ENCODE measurements at places on chromosomes 16 and 17.

- DNase-seq: no peak
Observed at GRCh38 chr16:10831894-10832886, 13.6 kb upstream of the TVP23A start.

DNA sequence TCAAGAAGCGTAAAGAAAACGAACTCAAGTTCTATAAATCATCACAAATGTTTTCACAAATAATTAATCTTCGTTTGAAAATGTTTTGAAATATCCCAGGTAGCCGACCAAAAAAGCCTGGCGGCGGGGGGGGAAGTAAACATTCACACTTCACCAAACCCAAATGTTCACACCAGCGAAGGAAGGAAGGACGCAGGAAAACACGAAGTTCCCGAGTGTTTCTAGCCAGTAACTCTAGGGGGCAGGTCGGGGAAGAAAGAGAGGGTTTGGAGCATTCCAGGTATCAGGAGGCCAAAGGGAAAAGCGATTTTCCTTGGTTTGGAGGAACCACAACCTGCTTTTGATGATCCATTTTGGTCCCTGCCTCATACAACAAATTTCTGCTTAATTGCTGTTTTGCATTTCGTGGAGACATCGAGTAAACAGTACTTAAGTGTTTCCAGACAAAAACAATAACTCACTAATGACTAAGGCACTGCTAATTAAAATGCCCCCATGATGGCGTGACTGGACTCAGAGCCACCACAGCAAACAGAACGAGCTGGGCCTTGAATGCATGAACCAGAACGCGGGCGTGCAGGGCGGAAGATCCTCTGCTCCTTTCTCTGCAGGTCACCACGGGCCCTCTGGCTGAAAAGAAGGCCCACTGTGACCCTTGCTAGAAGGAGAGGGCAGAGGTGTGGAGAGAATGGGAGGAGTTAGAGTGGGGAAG lies 16.6 kb downstream of the ZFHX3 start:
- no peak for DNase-seq

DNA sequence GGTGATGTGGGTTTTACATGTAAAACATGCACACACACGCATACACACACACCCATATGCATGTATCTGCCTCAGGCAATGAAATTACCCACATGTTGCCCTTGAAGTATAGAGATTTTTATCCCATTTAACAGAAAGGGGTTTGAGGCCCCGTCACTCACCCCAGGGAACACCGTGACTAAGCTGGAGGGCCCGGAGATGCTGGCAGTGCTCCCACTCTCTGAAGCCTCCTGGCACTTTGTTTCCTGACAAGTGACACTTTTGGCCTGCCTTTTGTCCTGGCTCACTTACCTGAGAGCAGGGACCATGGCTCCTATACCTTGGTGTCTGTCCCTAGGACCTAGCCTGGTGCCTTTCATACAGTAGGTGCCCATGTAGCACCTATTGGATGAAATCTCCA lies 50.0 kb upstream of the TNRC6C start:
- DNase-seq: no peak

GRCh38 chr17:10294180-10294579 lies 78.6 kb downstream of the MYH13 start:
- DNase-seq: no peak

GRCh38 chr16:52022980-52023379 lies 524.0 kb downstream of the TOX3 start:
- DNase-seq: no peak

- no peak for DNase-seq
Observed at GRCh38 chr17:44733753-44734152, 25.0 kb upstream of the ADAM11 start.

DNA sequence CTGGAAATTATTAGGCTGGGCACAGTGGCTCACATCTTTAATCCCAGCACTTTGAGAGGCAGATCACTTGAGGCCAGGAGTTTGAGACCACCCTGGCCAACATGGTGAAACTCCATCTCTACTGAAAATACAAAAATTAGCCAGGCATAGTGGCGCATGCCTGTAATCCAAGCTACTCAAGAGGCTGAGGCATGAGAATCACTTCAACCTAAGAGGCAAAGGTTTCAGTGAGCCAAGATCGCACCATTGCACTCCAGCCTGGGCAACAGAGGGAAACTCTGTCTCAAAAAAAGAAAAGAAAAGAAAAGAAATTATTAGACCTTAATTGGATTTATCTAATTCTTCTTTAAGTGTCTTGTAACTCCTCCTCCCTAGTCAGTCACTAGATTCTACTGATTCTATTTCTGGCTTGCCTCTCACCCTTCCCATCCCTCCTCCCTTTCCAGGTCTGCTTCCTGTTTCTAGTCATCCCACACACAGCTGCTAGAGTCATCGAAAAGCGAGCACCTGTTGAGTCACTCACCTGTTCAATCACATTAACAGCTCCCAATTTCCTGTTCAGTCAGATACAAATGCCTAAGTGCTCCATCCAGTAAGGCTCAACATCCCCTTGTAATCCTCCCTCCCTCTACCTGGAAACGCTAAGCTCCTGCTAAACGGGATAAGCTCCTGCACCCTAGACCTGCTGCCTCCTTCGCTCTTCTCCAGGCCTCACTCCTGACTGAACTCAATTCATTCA lies 34.6 kb downstream of the ERN1 start:
- DNase-seq: peak; percentile 33

DNA sequence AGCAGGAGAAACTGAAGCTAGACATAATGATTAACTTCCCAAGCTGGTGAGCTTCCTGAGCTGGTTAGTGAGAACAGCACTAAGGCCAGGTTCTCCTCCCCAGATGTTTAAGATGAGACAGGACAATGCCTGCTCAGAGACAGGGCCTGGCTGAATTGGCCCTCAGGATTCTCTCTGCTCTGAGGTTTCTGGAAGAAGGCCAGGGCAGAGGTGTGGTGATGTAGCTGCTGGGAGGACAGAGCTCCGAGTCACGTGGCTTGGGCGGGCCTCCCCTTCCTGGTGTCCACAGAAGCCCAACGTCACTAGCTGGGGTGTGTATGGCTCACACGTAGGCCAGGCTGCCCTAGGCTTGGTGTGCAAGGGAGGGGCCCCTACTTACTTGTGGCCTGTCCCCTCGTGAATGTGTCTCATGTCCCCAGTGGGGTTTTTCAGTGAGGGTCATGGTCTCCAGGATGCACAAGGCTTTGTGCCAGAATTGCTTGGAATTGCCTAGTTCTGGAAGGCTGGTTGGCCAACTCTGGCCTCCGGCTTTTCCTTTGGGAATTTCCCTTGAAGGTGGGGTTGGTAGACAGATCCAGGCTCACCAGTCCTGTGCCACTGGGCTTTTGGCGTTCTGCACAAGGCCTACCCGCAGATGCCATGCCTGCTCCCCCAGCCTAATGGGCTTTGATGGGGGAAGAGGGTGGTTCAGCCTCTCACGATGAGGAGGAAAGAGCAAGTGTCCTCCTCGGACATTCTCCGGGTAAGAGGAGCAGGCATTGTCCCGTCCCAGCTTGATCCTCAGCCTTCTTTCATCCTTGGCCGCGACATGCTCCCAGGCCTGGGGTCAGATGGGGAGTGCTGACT lies 3.4 kb downstream of the NOD2 start:
- peak; percentile 53 for DNase-seq

Data from activated CD4-positive, alpha-beta T cell treated with anti-CD3 and anti-CD28 coated beads, Interleukin-2, Interleukin-4, amounts not matched to agents 100 ng/mL and 50 ng/mL, durations not matched to agents 16 hours and 8 hours (primary cell).